ENCODE measurements at places on chromosomes 7 and 10.

DNA sequence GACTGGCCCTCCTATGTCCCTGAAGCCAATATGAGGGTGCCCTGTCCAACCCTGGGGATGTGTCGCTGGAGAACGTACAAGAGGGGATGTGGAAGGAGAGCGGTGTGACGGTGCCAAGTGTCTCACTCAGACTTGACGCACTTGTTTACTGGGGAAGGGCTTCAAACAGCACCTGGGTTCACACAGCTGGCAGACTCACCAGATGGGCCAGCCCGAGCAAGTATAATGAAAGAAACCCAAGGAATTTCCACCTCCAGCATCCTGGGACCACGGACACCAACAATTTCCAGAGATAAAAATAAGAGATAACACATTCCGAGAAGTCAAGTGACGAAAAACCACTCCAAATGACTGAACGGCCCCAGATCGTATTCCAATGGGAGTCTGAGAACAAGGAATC lies 5.3 kb downstream of the ATP5MF start:
- no peak for DNase-seq

- no peak for DNase-seq
Measured at GRCh38 chr7:138661069-138661635, 40.0 kb downstream of the SVOPL start.

DNA sequence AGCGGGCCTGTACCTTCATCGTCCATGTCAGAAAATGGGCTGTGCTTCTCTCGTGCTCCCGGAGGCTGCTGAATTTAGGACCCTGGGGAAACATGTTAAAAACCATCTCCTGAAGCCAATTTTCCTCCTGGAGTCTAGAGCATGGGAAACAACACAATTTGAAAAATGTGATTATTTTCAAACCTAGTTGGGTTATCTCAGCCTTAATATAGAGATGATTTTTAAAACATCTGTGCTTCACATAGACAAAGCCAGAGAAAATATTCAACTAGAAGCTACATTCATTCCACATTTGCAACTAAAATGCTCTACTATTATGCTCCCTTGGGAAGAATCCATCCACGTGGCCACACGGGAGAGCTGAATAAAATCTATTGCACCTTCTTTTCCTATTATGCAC lies 225.9 kb upstream of the TMEM72 start:
- DNase-seq = no peak

DNA sequence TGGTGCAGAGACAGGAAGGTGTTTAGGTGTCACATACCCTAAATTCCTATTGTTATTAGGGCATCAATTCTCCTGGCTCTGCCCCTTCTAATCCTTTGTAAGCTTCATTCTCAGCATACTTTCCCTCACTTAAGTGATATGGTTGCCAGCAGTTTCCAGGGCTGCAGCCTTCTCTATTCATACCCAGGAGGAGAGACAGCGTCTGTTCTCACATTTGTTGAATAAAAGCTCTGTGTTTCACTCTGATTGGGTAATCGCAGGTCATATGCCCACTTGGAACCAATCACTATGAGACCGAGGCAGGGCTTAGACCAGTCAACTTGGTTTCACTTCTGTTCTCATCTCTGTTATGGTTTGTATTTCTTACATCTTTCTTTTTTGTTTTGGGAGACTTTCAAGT lies 109.6 kb upstream of the MTPN start:
- DNase-seq = no peak

GRCh38 chr10:35585903-35586535 lies 19.1 kb upstream of the GJD4 start:
- no peak for DNase-seq

DNA sequence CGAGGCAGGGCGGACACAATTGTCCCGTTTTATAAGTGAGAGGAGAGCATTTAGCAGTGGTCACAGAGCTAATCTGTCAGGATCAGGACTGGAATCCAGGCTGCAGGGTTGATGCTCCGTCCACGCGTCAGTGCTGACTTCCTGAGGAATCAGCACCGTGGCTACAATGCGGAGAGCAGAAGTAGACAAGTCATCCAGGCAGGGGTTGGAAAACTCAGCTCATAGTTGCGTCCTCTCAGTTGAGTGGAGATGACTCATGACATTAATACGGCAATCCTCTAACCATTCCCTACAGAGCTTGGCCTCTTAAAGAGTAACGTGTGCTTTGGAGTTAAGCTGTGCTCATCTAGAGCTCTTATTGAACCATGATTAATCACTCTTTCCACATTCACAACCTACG lies 17.1 kb upstream of the HTR5A start:
- DNase-seq = no peak

DNA sequence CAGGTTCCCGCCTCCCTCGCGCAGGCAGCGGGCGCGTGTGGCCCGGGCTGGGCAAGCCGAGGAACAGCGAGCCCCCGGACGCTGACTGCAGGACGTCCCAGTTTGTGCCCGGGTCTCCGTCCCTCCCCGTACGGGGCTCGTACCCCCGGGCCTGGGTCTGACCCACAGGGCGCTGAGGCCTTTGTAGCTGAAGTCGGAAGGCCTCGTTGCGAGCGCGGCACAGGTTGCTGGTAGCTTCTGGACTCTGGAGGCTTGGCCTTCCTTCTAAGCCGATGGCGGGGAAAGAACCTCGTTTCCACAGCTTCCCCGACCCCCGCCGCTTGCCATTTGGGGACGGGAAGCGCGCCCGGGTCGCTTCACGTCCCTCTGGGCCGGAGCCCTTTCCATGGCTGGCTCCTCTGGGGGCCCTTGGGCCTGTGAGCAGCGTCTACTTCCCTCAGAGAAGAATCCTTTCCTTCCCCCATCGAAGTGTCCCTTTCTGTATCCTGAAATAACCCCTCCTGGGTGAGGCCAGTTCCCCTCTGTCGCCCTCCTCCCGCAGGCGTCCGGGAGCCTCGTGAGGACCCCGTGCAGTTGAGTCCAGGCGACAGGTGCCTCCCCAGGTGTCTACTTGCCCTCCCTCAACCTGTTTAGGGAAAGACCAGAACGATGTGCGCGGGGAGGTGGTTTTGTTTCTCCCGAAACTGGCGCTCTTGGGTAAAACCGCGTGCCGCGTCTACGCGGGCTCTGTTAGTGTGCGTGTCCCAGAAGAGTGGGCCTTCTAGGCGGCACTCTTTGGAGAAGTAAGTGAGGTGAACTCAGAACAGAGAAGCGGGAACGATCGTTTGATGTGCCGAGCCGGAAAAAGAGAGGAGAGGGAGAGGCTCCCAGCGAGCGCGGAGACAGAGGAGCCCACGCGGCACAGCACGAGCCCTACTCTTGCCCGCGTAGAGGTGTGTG lies 9.3 kb downstream of the EVX1 start:
- no peak for DNase-seq

DNA sequence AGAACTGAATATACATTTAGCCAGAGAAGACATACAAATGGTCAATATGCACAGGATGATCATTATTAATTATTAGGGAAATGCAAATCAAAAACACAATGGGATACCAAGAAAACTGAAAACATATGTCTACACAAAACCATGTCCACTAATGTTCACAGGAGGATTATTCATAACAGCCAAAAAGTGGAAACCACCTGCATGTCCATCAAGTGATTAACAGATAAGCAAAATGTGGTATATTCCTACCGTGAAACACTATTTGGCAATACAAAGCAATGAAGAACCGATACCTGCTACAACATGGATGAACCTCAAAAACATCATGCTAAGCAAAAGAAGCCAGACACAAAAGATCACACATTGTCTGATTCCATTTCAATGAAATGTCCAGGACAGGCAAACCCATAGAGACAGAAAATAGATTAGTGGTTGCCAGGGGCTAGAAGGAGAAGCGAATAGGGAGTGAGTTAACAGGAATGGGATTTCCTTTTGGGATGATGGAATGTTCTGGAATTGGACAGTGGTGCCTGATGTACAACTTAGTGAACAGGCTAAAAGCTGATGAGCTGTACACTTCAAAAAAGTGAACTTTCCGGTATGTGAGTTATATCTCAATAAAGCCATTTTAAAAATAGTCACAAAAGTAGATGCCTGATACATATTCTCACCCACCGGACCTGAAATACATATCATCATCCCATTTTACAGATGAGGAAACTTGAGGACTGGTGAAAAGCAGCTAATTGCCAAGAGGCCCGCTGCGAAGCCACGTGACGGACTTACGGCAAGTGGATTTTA lies 33.6 kb downstream of the HIPK2 start:
- no peak for DNase-seq

- no peak for DNase-seq
Measured at GRCh38 chr10:43683451-43684291, 35.0 kb upstream of the ZNF32 start.

GRCh38 chr7:44977304-44977958 lies 1.4 kb downstream of the MYO1G start:
- DNase-seq = peak; percentile 49

GRCh38 chr7:105764506-105764905 lies 111.9 kb downstream of the ATXN7L1 start:
- DNase-seq = no peak

DNA sequence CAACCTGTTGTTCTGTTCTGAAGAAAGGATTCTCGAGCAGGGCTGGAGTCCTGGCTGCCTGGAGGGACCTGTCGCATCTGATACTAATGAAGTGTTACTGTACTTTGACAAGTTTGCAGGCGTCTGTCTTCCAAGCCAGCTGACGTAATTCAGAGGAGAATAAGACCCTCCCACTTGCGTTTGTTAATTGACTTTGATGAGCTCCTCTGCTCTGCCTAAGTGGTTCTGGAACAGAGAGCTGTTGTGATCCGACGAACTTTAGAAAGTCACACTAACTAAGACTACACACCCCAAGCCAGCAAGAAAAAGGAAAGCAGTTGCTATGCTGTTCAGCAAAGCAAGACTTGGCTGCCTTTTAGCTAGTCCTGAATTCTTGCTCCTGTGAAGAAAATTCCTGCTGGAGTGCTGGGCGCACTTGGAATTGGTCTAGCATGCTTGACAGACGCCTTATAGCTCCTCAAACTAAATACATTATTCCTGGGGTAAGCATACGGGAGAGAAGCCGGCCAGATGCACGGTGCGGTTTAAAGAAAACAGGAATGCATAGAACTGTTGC lies 200.3 kb downstream of the CACNB2 start:
- DNase-seq = no peak

GRCh38 chr10:49364747-49365146 lies 31.1 kb downstream of the DRGX start:
- DNase-seq = no peak

- no peak for DNase-seq
Measured at GRCh38 chr7:37832194-37832593, 16.2 kb upstream of the NME8 start.

- no peak for DNase-seq
Measured at GRCh38 chr10:80171248-80171660, 34.1 kb downstream of the ANXA11 start.

GRCh38 chr10:44253769-44254462 lies 131.0 kb downstream of the CXCL12 start:
- DNase-seq = no peak

DNA sequence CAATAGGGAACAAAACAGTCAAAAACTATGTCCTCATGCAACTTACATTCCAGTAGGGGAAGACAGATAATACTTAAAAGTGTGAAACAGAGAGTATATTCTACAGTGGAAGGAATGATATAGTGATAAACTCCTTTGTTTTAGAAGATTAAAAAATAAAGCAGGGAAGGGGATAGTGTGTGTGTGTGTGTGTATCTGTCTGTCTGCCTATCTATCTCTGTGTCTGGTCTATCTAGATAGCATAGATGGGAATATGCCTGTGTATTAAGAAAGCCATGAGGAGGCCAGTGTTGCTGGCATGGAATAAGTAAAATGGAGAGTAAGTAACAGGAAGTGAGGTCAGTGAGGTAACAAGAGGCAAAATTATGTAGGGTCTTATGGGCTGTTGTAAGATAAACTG lies 42.2 kb downstream of the EXOC6 start:
- DNase-seq = no peak

DNA sequence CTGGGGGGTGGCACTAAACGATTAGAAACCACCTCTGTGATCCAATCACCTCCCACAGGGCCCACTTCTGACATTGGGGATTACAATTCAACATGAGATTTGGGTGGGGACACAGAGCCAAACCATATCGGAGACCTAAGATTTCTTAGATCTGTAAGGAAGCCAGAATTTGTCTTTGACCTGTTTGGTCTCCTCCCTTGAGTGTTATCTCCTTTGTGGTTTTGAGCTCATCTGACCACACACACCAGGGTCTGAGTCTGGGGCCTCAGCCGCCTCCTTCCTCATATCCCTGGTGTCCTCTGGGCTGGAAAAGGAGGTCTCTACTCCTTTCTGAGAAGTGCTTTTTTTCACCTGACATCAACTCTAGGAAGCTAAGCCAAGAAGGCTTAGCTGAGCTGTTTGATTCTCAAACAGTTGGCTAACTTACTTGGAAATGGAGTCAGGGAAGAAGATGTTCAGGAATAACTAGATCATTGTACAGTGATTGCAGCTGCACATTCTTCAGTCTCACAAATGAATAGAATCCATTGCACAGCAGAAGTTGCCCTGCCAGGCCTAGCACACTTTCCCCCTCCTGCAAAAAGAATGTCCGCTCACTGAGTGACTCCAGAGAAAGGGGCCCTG lies 167.4 kb downstream of the ARHGAP21 start:
- DNase-seq = no peak

- DNase-seq = no peak
Measured at GRCh38 chr7:127816354-127817190, 164.6 kb downstream of the SND1 start.

- DNase-seq = no peak
Measured at GRCh38 chr7:157280216-157280841, 56.5 kb upstream of the DNAJB6 start.

DNA sequence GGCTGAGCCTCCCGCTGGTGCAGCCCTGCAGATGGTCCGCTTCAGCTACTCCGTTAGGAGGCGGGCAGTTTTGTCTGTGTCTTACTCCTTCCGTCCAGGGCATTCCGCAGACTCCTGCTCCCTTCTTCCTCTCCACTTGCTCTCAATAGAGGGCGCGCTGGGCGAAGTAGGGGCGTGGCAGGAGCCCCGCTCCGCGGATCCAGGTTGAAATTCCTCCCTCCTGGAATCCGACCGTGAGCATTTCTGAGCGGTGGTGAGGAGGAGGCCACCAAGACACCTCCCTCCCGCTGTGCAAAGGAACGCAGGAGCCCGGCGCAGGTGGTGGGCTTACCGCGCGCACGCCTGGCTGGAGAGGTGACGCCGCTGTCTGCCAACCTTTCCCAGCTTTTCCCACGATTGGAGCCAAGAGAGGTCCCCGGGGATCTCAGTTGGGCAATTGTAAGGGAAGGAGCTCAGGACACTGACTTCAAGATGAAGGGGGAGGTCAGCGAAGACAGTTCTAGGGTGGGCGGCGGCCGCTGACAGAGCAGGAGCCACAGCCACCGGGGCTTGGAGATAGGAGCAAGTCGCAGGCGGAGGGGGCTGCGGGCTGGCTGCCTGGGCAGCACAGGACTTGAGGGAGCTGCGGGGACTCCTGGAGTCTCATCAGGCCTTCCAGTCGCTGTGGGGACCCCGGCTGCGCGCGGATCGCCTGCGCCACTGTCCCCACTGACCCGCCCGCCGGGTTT lies 1011.3 kb downstream of the XPNPEP1 start:
- no peak for DNase-seq

- DNase-seq = no peak
Measured at GRCh38 chr10:819326-819725, 112.2 kb downstream of the LARP4B start.

GRCh38 chr7:111229916-111230315 lies 139.0 kb downstream of the LRRN3 start:
- no peak for DNase-seq

Data from stimulated activated CD4-positive, alpha-beta T cell treated with anti-CD3 and anti-CD28 coated beads, TNF-alpha, amount 100 ng/mL, for 1 hour (primary cell).